Amniotic epithelial cell (primary cell): ENCODE measurements at places on chromosomes 2 and 18.

DNA sequence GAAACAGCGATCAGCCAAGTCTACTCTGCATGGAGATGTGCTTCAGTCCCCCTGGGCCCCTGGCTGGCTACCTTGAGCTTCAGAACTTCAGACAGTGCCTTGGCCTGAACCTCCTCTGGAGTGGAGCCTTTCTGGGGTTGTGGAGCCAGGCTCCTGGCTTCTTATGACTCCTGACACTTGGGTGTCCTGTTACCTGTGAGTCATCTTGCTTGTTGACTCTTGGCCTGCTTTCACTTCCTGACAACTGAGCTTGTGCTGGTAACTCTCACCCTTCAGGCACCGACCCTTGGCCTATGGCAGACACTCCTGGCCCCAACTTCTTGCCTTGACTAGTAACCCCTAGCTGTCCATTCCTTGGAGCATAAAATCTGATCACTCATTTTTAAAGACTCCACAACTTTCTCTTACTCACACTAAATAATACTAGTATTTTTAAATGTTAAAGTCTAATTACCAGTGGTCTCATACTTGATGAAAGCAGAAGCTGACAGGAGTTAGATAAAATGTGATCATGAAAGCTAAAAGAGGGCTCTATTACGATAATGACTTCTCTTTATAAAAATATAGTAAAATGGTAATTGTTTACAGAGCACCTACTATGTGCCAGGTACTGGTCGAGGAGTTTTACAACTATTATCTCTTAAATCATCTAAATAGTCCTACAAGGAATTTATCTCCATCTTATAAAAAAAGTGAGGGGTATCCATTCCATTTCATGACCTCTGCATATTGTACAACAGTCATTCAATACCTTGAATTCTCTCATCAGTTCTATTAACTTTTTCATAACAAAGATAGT, 46.3 kb upstream of the VIT start:
- peak; percentile 71 for DNase-seq

GRCh38 chr2:120343433-120344105, 2.4 kb upstream of the INHBB start:
- peak; percentile 67 for DNase-seq

GRCh38 chr2:169438466-169439072, 40.7 kb upstream of the BBS5 start:
- DNase-seq: no peak

DNA sequence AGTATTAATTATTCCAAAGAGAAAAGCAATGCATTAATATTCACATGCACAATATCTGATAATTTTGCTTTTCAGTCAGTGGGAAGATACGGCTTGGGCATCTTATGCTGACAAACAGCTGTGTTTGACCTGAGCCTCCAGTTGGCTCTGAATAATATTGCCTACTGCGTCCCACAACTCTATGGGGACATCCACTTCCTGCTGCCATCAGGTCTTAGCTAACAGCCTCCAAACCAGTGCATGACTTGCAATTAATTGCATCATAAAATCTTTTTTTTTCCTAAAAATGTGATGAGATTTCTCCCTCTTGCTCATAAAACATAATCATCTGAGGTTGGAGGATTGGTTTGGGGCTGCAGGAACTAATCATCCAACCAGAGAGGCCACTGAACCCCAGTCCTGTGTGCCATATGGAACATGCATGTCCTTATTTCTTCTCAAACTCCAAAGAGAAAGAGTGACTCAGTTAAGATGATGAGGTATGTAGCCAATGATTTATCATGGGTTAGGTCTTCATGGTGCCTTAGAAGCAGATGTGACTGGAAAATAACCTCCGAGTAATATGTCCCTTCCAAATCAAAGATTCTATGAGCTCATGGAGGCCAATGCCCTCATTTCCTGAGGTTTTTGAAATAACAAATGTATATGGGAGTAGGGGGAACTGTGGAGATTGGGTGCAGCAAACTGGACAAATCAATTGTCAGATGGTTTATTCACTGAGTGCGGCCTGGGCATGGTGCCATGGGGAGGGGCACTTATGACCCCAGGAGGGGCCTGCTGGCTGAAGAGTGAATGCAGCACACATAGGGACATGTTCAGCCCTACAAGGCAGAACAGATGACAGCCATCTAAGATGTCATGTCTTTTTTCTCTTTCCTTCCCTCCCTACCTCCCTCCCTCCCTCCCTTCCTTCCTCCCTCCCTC, 39.4 kb downstream of the EDAR start:
- no peak for DNase-seq

DNA sequence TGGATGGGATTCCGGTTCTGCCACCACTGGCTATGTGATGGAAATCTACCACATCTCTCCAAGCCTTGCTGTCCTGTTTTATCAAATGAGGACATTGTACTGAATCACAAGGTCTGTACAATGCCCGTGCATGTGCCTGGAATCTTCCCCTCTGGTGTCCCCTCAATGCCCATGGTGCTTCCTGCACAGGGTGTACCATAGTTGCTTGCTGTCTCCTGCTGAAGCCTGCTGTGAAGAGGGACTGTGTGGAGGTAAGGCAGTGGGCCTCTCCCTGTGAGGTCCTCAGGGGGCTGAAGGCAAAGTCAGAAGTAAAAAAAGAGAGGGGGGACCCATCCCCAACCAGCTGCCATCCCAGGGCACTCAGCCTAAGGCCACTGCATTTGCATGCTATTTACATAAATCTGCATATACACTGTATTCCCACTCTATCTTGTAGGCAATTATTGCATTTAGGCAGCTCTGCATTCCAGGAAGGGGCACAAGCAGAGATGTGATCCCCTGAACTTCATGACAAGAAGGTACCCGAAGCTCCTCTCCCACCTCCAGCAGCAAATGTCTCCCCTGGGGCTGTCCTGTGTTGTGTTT, 9.1 kb upstream of the STEAP3 start:
- DNase-seq: no peak

- no peak for DNase-seq
These were observed 323.2 kb upstream of the THSD7B start for GRCh38 chr2:136441979-136442714.

DNA sequence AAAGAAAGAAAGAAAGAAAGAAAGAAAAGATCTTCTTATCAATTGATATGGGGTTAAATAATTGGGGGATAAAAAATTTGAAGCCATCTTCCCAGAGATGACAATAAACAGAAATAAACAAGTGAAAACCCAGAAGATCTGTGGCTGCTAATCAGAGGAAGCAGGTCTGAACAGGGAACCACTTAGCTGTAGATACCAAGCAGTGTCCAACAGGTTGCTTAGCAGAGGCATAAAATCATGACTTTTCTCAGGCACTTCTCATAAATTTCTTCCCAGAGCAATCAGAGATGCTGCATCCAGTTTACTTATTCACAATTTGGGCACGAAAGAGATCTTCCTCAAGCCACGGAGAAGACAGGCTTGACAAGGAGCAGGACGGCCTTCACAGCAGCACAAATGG, 5.7 kb upstream of the LPIN1 start:
- no peak for DNase-seq

DNA sequence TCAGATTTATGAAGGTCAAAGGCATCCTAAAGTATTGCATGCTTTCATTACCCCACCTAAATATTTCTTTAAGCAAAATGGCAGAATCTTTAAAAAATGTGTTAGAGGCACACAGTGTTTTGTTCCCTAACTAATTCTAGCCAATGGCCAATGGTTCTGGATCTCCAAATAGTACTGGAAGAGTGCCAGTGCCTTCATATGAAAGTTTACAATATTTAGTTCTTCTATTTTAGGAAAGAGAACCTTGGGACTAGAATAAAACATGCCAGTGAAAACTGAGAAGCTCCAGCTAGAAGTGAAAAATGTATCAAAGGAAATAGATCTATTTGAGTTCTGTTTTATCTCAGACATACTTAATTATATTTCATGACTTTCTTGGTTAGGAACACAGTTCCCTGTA, 37.1 kb downstream of the TACR1 start:
- DNase-seq: no peak

- no peak for DNase-seq
These were observed 664.8 kb downstream of the DCC start for GRCh38 chr18:53004798-53005197.

DNA sequence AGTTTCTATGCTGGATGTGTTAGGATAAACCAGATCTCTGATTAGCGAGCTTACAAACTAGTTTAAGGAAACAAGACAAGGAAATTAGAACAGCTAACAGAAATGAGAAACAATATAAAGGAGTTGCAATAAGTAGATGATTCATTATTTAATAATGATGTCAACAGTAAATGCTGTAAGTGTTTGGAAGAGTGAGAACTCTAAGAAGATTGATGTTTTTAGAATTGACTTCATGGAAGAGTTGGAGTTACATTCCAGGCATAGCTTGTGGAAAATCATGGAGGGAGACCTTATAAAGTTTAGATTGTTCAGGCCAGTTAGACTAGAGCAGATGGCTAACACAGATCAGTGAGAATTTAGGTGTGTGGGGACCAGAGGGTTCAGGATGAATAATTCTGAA, 32.6 kb downstream of the PPP1R1C start:
- peak; percentile 48 for DNase-seq
